ENCODE measurements at places on chromosomes 7 and 10. TPM values are rescaled to one million over a fixed set of nuclear protein-coding genes. Genes with fewer than 3 reads are reported as not detected.

DNA sequence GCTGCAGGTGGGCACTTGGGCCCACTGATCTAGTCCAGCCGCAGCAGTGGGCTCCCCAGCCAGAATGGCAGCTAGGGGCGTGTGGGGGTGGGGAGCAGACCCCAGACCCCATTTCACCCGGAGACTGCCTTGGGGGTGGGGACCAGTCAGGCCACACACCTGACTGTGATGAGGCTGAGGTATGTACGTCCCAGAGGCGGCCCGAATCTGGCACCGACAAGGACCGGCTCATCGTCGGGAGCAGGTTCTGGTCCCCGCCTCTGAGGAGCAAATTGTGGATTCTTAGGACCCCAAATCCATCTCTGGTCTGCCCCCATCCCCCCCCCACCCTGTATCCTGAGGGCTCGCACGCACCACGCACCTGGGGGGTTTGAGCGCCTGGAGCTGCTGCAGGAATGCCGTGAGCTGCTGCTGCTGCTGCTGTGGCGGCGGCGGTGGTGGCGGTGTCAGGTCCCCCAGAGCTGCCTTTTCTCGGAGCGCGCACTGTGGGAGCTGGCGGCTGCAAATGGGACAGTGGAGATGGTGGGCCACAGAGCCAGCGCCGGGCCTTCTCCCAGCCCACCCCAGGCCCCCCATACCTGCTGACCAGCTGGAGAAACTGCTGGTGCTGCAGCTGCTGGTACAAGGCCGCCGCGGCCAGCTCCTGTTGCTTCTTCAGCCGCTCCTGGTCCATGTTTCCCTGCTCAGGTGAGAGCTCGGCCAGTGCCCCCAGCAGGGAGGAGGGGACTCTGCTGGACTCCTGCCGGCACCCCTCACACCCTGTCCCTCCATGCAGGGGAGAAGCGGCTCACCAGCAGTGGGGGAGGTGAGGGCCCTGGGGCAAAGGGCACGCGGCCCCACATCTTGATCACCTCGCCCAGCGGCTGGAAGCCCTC is 10.2 kb downstream of the GIGYF1 start:
- H3K36me3 ChIP-seq, result peaks cover 20% of the 10 kb centered on the region
- H3K4me3 ChIP-seq, result no peak overlapping the region
- peaks cover 5% of the 10 kb centered on the region for H3K4me1 ChIP-seq
- no peaks in the 10 kb centered on the region for H3K27me3 ChIP-seq

Gene SPDYE16
- total RNA-seq, result not detected

Gene HOXA10
- total RNA-seq, result not detected

GRCh38 chr7:80387634-80388193 is 124.2 kb downstream of the GNAT3 start:
- H3K27ac ChIP-seq, result no peak overlapping the region
- no peaks in the 10 kb centered on the region for H3K4me1 ChIP-seq
- H3K36me3 ChIP-seq, result no peaks in the 10 kb centered on the region
- no peak for DNase-seq
- H3K4me3 ChIP-seq, result no peak overlapping the region

Gene ZNF775
- total RNA-seq, result 4.5 TPM

GRCh38 chr10:95506056-95506737 is 55.0 kb downstream of the SORBS1 start:
- no peaks in the 10 kb centered on the region for H3K4me1 ChIP-seq
- H3K4me3 ChIP-seq, result no peak overlapping the region
- no peak for DNase-seq
- H3K36me3 ChIP-seq, result no peaks in the 10 kb centered on the region
- H3K27ac ChIP-seq, result no peak overlapping the region

Gene SLC26A3
- total RNA-seq, result not detected

Gene PTF1A
- not detected for total RNA-seq

DNA sequence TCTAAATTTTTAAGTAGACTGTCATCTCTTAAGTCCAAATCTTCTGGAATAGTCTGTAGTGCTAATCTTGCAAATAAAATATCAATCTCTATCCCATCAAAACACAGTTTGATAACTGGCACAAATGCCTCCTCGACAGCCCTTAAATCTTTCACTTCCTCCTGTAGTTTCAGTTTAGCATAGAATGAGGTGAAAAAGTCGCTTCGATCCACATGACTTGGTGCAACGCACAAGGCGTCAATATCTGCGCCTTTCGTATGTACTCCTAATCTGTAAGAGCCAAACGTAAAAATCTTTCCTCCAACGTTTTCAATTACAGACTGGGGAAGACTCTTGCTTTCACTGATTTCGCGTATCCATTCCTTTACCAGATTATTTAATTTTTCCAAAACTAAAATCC is 603 bp downstream of the PAPOLB start:
- no peaks in the 10 kb centered on the region for H3K4me1 ChIP-seq
- H3K27ac ChIP-seq, result no peak overlapping the region
- no peak overlapping the region for H3K4me3 ChIP-seq
- no peak for DNase-seq
- peaks cover 45% of the 10 kb centered on the region for H3K27me3 ChIP-seq

GRCh38 chr10:110269374-110270318 is 35.1 kb downstream of the SMNDC1 start:
- H3K4me1 ChIP-seq, result peaks cover 37% of the 10 kb centered on the region
- no peak overlapping the region for H3K27ac ChIP-seq
- no peak for DNase-seq
- no peak overlapping the region for H3K4me3 ChIP-seq
- H3K27me3 ChIP-seq, result peaks cover 12% of the 10 kb centered on the region

Gene RABGEF1
- total RNA-seq, result 27.8 TPM

Gene HYAL4
- not detected for total RNA-seq

Data from activated T-helper 1 cell treated with anti-CD3 and anti-CD28 coated beads, Interleukin-12 subunit alpha, Interleukin-12 subunit beta, Interleukin-2, Interleukin-4 antibody, amounts not matched to agents 30 ng/mL and 10 ng/mL and 1 ng/mL, durations not matched to agents 14 hours and 24 hours and 36 hours (primary cell).